ENCODE measurements at places on chromosomes 7 and 10.

DNA sequence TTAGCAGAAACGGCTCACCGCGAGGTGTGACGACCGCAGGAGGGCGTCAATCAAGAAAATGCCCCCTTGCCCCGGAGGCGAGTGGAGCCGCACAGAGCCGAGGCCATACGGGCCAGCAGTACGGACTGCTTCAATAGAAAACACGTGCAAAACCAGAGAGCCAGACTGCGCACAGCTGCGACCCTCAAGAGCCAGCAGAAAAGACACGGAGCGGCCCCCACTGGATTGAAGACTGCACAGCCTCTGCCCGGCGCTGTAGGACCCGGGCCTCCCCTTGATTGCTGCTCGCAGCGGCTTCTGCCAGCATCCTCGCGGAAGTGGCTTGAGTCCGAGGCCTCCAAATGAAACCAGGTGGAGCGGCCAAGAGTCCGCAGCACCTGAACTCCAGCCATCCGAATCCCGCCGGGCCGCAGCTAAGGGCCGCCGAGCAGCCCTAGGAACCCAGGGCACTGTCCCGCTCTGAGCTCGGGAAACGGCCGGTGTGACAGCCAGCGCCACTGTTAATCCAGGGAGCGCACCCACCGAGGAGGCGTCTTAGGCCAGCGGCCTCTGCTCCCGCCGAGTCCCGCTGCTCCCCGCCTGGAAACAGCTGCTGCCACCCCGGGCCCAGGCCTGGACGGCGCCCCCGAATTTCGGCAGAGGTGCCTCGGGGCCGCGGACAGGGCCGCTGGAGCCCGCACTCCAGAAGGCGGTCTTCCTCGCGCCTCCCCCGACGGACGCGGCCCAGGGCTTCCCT lies 660 bp upstream of the HHEX start:
- DNase-seq, result peak; percentile 42

DNA sequence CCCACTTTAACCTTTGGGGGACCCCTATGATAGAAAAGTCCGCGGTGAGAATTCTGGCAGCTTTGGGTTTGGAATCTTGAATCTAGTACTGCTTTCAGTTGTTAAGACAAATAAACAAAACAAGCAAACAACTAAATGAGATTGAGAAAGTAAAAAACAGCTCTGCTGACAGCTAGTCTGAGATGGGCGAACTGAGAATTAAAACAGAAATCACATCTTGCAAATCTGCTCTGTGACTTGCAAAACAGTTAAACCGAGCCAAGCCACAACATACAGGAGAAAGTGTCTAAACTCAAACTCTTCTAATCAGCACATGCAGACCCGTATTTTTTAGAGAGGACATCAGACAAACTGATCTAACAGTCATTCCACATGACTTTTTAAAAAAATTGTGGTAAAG lies 110.4 kb downstream of the SH2D4B start:
- DNase-seq, result no peak

- no peak for DNase-seq
Measured at GRCh38 chr7:28200598-28200997, 20.0 kb upstream of the JAZF1 start.

DNA sequence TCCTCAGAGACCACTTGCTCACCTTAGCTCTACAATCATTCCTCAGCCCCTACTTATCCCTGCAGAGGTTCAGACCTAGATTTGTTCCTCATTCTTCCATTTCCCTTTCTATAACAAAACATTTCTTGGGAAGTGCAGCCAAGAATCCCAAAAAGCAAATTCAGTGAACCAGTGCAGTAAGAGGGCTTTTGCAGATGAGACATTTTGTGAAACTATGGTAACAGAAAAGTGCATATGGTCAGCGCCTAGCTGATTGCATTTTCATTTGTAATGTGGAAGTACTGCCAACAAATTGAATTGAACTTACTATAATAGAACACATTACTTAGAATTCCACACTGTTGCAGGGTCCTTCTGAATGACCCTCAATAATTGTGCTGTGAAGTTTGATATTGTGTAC lies 18.6 kb downstream of the AGMO start:
- no peak for DNase-seq

- no peak for DNase-seq
Measured at GRCh38 chr10:130689743-130690626, 553.8 kb downstream of the GLRX3 start.

- DNase-seq, result no peak
Measured at GRCh38 chr10:129523031-129523722, 56.1 kb downstream of the MGMT start.

DNA sequence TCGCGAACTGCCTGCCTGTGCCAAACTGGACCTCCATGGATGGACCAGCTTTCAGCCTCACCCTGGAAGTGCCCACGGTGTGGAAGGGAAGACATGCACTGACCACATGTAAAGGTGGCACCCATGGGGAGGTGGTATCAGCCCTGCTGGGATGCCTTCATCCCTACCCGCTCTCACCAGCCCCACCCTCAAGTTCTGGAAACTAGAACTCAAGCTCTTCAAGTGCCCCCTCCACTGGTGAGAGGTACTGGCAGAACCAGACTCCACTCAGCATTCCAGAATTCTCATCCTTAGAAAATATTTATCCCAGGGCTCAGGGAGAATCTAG lies 5.9 kb downstream of the ZNF488 start:
- DNase-seq, result no peak

- no peak for DNase-seq
Measured at GRCh38 chr10:35611750-35612149, 6.6 kb downstream of the GJD4 start.

- DNase-seq, result no peak
Measured at GRCh38 chr7:88268858-88269257, 37.8 kb downstream of the STEAP4 start.

DNA sequence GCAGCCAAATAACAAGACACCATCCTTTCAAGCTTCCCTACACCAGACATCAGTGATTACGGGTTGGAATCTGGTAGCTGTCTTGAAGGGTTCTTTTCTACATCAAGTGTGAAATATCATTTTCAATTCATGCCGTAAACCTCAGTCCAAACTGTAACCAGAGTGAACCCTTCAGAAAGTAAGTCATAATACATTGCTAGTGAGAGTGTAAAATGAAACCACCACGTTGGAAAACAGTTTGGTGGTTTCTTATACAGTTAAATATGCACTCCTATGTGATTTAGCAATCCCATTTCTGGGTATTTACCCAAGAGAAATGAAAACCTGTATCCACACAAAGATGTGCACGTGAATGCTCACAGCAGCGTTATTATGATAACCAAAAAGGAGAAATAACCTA lies 25.6 kb upstream of the ZC3HAV1L start:
- DNase-seq, result no peak

- no peak for DNase-seq
Measured at GRCh38 chr7:51349820-51350545, 33.4 kb upstream of the COBL start.

DNA sequence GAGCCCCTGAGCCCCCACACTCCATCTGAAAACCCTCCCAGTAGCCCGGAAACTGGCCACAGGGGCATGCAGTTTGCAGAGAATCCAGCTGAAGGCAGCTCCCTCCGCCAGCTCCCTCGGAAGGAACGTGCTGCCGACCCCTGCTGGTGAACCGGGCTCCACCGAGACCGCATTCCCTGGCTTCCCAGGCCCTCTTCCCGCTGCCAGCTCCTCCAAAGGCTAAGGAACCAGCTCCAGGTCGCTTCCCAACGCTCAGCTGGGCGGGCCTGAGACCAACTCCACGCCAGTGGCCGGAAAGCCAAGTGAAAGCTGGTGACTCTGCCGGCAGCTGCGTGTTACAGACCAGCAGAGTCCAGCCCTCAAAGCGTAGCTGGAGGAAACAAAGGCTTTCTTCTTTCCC lies 35.8 kb downstream of the GPER1 start:
- DNase-seq, result peak; percentile 45

DNA sequence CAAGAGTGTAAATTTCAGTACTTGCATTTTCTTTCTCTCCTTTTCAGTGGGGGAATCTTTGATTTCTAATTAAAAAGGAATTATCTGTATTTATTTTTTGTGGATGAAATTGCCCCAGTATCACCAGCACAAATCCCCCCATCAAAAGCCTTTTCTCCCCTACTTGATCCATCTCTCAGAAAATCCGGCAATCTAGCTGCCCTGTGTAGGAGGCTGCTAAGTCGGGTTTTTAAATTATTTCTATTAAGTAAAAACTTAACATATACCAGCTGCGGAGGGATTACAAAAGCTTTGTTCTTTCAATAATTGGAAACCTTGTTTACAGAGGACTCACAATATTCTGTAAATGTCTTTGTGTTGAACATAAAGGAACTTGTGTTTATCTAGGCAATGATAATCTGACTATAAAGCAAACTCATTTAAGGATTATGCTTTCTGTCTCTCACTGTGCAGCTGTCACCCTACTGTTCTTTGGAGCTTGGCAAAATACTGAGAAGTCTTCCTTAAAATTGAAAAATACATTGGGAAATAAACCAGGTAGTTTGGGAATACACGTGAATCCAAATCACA lies 177.4 kb upstream of the PRR15 start:
- DNase-seq, result no peak

- DNase-seq, result no peak
Measured at GRCh38 chr10:77230194-77230593, 407.4 kb downstream of the KCNMA1 start.

- DNase-seq, result no peak
Measured at GRCh38 chr10:101817337-101818118, 716 bp downstream of the OGA start.

- DNase-seq, result no peak
Measured at GRCh38 chr7:155341463-155341983, 43.8 kb downstream of the INSIG1 start.

DNA sequence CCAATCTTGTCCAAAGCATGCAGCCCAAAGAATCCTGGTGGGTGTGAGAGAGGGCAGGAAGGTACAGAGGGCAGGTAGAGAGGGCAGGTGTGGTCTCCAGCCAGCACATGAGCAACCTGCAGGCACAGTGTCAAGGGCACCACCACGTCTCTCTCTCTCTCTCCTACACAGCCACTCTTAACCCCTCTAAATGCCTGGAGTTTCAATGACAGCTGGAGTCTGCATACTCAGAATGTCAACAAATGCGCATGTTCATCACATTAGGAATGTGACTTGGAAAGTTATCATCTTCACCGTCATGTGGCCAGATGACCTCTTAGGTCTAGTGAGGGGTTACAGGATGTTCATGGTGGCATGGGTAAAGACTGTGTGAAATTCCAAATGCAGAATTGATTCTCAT lies 456.8 kb downstream of the SORCS1 start:
- DNase-seq, result no peak

- no peak for DNase-seq
Measured at GRCh38 chr10:23557777-23558176, 118.9 kb downstream of the OTUD1 start.

- no peak for DNase-seq
Measured at GRCh38 chr7:142353147-142354060, 95.5 kb upstream of the PRSS58 start.

DNA sequence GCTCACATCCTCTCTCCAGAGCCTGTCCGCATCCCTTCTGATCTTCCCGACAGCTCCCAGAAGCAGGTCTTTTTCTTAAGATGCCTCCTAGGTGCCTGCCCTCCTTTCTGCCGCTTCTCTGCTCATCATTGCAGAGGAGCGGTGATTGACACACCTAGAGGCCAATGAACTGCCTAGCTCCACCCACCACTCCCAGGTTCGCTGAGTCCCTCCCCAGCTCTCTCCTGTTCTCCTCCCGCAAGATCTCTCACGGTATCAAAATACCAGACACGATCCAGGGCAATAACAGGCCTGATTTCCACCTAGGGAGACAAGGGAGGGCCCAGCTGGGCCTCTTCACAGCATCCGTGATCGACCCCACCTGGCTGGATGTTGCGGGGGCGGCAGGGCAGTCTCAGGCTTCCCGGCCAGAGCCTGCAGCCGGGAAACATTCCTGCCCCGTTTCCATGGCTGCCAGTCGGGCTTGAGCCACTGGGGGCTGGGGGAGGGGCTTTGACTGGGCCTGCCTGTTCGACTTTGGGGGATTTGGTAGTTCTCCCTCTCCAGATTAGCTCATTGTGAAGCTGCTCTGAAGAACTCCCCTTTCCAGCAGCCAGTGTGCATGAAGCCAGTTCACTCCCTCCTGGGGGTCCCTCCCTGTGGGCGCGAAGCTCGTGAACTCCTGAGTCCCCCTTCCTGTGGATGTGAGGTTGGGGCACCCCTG lies 373.5 kb downstream of the RPS24 start:
- DNase-seq, result peak; percentile 80

GRCh38 chr7:151342811-151343210 lies 1.2 kb downstream of the NUB1 start:
- DNase-seq, result no peak

DNA sequence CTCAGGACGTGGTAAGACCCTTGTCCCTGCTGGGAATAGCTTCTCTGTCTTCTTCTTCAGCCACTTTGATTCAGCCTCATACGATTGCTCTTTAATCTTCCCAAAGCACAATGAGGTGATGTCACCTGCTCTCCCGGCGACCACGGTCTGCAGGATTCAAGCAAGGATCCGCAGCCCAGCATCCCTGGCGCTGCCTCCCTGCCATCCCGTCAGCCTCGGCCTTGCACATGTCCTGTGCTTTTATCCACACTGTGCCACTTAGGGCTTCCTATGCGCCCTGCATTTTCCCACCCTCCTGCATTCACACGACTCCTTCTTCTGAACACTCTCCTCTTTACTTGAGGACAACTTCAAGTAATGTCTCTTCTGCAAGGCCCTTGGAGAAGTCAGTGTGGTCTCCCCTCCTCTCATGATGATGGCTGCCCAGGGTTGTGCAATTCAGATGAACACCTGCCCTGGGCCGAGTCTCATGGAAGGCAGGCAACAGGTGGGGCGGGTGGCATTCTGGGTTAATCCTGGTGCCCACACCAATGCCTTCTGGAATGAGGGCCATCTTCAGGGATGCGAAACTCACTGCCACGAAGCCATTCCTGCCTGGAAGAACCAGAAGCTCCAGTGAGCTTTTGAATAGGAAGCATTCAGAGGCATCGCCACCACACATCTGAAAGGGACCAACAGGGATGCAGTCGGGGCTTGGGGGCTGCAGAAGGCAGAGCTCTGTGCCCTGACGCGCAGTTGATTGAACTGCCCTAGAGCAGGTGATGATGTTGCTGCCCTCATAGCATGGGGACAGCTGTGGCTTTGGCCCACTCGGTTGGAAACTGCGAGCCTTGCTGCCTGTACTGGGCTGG lies 287.5 kb downstream of the GLRX3 start:
- no peak for DNase-seq

GRCh38 chr7:133299676-133300075 lies 46.8 kb downstream of the EXOC4 start:
- DNase-seq, result no peak
